ENCODE measurements at places on chromosomes 5 and 9.

DNA sequence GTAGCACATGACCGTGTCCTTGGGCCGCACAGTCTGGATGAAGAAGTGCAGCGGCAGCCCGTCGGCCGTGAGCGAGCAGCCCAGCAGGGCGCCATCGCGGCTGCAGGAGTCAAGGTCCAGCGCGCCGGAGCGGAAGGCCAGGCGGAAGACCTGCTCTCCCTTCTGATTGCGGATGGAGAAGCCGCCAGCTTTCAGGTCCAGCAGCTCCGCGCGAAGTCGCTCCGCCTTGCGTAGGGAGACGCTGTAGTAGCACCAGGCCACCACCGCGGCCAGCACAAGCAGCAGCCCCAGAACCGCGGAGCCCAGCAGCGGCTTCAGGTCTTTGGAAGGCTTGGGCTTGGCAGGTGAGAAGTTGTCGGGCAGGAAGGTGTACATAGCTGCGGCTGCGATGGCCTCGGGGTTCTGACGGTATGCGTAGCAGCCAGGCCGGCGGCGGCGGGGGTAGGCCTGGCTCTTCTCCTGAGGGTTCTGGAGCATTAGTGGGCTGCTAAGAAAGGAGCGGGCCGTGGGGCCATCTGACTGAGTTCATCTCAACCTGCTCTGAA, 4.2 kb downstream of the MYORG start:
- DNase-seq, result no peak

DNA sequence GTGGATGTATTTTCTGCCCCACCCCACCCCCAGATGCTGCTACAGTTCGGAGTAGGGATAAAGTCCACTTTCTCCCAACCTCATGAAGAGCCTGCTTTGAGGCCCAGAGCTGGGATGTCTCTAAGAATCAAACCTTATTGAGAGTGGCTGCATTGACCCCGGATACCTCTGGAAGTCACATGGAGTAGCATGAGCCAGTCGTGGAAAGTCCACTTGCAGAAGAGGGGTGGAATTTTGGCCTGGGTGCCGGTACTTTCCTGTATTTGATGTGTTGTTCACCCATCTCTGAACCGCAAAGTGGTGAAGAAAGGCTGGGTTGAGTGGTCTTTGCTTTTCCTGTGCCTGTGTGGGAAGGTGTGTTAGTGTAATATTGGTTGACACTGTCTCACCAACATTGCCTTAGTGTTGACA, 3.7 kb downstream of the OTULIN start:
- peak; percentile 18 for DNase-seq

- no peak for DNase-seq
Observed at GRCh38 chr5:102289251-102289899, 6.7 kb downstream of the SLCO4C1 start.

GRCh38 chr9:37300620-37301019, 121.9 kb upstream of the GRHPR start:
- DNase-seq, result no peak

- no peak for DNase-seq
Observed at GRCh38 chr5:136636001-136636400, 270.7 kb upstream of the TRPC7 start.

- DNase-seq, result no peak
Observed at GRCh38 chr9:136563646-136564325, 17.9 kb upstream of the NOTCH1 start.

DNA sequence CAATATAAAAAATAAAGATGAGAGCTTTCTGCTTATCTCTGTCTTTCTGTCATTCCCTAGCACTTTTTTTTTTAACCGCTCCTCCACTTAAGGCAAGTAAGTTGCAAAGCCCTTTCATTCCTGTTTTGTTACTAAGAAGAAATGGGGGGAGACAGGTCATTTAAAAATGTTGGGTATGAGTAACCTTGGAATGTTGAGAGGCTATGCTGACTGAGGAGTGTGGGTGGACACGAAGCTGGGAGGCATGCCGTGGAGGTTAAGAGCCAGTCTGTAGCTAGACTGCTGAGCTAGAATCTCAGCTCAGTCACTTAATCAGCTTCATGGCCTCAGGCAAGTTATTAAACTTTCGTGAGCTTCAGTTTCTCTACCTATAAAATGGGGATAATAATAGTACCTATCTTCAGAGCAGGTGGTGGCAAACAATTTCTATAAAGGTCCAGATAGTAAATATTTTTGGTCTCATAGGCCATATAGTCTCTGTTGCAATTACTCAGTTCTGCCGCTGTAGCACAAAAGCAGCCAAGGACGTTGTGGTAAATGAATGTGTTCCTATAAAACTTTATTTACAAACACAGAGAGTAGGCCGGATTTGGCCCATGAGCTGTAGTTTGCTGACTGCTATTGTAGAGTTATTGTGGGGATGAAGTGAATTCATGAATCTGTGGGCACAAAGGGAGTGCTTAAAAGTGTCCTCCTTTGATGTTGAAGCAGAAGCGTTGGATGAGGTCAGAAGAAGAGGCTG, 220.0 kb downstream of the GABBR2 start:
- DNase-seq, result no peak

GRCh38 chr9:132610661-132611060, 28.3 kb downstream of the BARHL1 start:
- no peak for DNase-seq

- DNase-seq, result no peak
Observed at GRCh38 chr5:173689737-173690360, 73.4 kb upstream of the BOD1 start.

GRCh38 chr5:68919988-68920490, 173.8 kb upstream of the SLC30A5 start:
- DNase-seq, result no peak

GRCh38 chr5:177015156-177015555, 7.3 kb upstream of the ZNF346 start:
- no peak for DNase-seq

- no peak for DNase-seq
Observed at GRCh38 chr5:111853748-111854147, 96.8 kb upstream of the NREP start.

DNA sequence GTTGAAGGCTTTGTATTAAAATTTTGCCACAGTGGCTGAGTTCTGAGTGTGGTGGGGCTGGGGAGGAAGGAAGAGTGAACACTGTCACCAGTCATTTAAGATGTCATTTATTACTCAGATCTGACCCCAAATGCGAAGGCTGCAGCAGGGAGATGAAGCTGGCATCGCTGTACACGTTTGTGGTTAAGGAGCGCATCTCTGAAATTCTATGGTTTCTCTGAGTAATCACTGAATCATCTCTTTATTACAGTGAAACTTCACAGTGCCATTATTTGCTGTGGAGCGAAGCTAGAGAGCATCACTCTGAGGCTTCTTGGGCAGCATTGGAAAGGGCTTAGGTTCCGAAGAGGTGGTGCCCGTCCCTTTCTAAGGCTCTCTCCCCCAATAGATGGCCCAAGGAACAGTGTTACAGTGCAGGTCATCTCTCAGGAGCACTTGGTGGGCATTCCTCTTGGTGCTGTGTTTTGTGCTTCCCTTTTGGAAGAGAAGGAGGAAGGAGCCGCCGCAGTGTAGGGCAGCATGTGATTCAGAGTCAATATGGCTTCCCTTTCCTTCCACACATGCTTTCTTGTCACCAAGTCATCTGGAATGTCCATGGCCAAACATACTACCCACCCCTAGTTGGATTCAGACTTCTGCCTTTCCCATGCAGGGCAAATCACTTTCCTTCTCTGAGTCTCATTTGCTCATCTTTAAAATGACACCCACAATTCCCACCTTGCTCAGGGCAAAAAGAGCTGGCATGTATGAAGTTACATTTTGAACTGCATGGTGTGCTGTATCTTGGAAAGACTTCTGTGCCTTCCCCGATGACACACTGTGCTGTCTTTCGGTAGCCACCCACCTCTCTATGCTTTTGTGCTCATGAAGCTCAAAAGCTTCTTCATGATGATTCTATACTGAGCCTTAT, 9.3 kb upstream of the TEX48 start:
- peak; percentile 25 for DNase-seq

GRCh38 chr5:125120012-125120411, 373.6 kb upstream of the ZNF608 start:
- DNase-seq, result no peak

DNA sequence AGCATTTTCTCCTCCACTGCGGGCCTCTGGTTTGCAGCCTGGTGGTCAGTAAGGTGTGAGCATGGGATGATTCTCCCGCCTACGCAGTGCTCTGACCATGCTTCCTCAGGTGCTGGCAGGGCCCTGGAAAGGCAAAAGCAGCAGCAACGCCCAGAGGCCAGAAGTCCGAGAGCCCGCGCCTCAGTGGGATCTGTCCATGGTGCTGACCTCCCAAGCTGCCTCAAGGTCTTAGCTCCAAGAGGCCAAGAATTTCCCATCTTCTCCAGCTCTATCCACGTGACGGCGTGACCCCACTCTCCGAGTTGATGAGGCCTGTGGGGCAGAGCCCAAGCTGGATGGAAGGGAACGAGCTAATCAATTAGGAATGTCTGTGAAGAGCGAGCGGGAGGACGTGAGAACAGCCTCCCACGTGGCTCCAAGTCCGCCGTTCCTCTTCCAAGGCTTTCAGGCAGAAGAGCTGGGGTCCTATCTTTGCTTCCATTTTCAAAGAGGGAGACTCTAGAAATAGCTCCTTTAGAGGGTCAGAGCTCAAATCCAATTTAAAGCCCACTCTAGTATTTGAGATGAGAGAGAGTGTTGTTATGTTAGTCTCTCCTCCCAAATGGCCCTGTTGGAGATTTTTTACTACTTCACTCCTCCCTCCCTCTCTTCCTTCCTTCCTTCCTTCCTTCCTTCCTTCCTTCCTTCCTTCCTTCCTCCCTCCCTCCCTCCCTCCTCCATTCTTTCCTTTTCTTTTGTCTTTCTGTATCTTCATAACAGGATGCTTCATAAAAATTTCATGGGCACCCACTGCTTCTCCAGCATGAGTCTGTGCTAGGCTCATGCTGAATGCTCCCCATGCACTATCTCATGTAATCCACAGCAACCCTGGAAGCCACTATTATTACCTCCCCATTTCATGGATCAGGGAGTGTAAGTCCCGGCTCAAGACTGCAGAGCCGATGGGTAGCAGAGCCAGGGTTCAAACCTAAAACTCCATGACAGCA, 69.3 kb downstream of the OLFM1 start:
- DNase-seq, result no peak

DNA sequence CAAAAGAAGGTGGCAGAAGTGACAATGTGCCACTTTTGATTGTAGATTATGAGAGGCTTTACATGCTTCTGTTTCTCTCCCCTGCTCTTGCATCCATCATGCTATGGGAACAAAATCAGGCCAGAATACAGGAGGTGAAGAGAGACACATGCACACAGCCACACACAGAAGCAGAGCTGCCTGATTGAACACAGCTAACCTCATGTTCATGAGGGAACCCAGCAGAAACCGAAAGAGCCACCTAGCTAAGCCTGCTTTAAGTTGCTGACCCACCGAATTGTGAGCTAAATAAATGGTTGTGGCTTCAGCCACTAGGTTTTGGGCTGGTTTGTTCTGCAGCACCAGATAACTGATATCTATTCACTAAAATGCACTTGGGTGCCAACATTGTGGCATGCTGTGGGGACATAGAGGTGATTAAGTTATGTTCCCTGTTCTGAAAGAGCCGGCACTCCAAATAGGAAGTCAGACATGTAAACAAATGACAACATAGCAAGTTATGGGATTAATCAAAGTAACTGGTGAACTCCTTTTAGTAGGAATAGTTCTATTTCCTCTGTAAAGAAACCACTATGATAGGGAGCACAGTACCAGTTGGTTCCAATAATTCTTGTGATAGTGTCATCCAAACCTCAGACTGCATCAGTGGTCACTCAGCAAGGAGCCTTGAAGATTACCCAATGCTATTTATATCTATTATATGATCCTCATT, 93.6 kb upstream of the TNC start:
- DNase-seq, result no peak

DNA sequence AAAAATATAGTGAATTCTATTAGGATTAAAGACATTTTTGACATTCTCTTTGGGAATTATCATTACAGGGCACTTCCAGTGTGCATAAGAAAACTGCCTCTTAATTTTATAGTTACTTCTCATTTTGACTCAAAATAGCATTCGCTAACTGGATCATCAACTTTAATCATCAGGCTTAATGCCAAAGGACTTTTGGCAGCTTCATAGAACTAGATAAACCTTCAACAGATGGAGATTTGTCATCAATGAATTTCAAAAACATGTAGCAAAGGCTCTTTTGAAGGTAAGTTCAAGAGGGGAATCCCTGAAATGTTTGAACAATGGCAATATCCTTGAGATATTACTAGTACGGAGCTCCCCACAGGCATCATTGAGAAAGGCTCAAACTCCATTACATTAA, 447.2 kb downstream of the PDE4D start:
- DNase-seq, result no peak

DNA sequence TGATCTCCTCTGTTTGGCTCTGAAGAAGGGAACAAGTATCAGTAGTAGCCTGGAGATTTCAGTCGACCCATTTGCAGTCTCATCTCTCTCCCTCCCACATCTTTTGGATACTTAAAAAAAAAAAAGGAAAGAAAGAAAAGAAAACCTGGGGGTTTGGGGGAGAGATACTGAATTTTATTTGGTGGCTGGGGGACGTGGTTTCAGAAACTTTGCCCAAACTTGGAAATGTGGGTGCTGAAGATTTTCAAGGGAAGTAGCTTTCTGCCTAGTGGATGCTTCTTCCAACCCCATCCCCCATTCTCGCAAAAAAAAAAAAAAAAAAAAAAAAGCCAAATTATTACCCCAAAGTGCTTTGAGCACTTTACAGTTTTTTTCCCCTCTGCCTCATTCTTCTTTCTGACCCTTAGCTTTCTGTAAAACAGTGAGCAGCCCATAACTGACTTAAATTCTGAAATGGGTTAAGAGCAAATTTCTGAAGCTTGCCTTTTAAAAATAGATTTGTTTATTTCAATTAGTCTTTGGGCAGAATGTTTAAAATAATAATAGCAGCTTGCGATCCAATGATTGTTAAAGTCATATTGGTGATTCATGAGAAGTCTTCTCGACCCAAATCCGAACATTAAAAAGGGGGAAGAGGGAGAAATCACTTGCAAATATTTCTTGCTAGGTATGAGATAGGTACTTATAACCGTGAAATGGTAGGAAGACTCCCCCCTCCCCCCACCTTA, 894 bp downstream of the FST start:
- DNase-seq, result no peak

GRCh38 chr9:104482921-104483570, 21.0 kb upstream of the OR13F1 start:
- DNase-seq, result no peak
